ENCODE measurements at places on chromosomes 6 and 20. TPM values are rescaled to one million over a fixed set of nuclear protein-coding genes. Genes with fewer than 3 reads are reported as not detected.

GRCh38 chr20:48607544-48607865 lies 220.3 kb downstream of the PREX1 start:
- DNase-seq: no peak

- DNase-seq: no peak
Measured at GRCh38 chr6:117464700-117465099, 17.8 kb upstream of the DCBLD1 start.

DNA sequence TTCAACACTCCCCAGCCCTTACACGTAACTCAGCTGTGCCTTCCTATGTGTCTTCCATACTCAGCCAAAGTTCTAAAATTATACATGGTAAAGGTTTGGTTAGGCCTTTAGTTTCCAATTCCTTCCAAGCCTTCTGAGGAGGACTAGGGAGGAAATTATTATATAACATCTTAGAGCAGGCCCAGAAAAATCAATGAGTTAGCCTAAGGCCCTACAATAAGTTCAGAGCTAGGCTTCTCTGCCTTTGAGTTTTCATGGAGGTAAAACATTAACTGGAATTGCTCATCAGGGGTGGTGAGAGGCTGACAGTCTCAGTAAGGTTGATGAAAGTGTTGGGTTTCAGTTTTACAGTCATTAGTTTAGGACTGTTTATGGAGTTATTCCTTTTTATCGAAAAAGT lies 286.0 kb downstream of the ADGB start:
- no peak for DNase-seq

DNA sequence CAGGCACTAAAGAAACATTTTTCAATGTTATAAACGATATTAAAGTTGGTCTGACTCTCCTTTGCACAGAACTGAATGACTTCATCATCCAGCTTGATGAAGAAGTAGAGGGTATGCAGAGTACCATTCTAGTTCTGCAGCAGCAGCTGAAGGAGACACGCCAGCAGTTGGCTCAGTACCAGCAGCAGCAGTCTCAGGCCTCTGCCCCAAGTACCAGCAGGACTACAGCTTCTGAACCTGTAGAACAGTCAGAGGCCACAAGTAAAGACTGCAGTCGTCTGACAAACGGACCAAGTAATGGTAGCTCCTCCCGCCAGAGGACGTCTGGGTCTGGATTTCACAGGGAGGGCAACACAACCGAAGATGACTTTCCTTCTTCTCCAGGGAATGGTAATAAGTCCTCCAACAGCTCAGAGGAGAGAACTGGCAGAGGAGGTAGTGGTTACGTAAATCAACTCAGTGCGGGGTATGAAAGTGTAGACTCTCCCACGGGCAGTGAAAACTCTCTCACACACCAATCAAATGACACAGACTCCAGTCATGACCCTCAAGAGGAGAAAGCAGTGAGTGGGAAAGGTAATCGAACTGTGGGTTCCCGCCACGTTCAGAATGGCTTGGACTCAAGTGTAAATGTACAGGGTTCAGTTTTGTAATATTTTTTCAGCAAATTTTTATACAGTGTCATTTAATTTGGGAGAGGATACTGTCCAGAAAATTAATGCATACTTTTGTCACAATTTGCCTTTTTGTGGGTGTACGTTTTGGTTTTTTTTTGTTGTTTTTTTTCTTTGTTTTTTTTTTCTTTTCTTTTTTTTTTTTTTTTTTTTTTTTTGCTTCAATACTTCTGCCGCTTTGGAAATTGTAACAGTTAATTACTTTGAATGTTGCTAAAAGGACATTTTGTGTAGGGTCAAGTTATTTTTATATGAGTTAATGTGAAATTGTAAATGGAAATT lies 6.6 kb upstream of the ACAT2 start:
- DNase-seq: peak; percentile 50

GRCh38 chr6:104995989-104996617 lies 39.2 kb downstream of the LIN28B start:
- DNase-seq: peak; percentile 54

GRCh38 chr6:109961611-109962041 lies 16.5 kb upstream of the GPR6 start:
- no peak for DNase-seq

DNA sequence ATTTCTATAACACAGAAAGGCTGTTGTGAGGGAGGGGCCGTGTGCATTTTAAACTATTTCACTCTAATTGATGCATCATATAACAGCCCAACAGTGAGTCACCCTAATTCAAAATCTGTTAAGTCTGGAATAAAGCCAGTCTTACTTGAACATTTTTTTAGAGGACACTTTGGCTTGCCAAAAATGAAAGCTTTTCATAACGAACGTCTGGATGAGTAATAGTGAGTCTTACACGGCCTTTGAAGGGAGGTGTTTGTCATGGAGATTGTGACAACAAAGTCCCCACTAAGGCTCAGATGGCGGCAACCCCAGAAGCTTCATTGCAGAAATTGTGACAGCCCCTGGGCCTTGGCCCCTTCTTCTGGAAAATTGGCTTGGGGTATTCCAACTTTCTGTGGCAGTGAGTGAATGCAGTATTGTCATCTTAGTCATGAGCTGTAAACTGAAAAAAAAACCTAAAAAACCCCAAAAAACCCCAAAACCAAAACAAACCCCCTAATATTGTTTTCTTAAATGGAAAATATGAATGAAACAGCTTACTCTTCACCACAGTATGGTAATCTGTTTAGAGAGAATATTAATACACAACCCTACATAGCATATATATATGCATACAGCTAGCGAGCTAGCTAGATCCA lies 92.6 kb upstream of the CLDN20 start:
- peak; percentile 72 for DNase-seq

- DNase-seq: no peak
Measured at GRCh38 chr6:146946559-146946958, 257.7 kb upstream of the STXBP5 start.

- DNase-seq: no peak
Measured at GRCh38 chr6:142881761-142882160, 63.2 kb downstream of the HIVEP2 start.

DNA sequence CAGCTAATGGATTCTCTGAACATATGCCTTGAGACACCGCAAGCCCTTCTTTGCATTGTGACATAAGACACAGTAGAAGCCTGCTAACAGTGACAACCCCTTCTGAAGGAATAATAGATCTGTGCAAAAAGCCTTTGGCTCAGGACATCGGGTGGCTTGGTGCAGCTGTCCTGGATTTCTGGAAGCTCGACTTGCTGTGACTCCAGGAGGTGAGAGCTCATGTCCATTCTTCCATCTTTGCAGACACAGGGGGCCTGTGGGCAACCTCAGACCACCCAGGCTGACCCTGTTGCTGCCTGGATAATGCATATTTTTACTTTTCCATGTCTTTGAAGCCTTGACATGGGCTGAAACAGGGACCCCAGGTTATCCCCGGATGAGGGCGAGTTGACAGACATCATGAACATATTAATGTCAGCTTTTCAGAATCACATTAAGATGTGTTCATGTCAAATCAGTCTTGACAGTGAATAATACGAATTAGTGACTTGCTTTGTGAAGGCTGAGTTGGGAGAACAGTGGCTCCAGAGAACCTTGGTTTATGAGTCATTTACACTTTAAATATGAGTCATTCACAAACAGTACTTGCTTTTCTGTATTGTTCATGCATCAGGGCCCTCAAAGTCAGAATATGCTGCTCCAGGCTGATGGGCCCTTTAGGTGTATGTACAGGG lies 66.8 kb upstream of the IYD start:
- DNase-seq: no peak

DNA sequence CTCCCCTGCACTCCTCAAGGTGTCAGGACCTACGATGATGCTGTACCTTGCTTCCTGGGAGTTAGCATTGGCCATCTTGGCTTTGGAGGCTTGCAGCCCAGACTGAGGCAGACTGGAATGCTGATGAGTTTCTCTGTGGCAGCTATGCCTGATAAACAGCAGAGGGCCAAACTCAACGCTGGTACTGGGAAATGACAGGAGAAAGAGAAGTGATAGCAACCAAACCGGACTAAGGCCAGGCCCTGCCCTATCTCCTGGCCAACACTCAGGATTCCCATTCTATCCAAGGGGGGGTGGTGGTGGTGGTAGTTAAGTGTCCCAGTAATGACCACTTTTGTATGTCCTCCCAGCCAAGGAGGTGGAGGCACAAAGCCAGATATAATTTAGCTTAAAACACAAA lies 90.0 kb upstream of the DTNBP1 start:
- DNase-seq: peak; percentile 39

GRCh38 chr6:40894962-40895799 lies 143.8 kb downstream of the UNC5CL start:
- peak; percentile 85 for DNase-seq

DNA sequence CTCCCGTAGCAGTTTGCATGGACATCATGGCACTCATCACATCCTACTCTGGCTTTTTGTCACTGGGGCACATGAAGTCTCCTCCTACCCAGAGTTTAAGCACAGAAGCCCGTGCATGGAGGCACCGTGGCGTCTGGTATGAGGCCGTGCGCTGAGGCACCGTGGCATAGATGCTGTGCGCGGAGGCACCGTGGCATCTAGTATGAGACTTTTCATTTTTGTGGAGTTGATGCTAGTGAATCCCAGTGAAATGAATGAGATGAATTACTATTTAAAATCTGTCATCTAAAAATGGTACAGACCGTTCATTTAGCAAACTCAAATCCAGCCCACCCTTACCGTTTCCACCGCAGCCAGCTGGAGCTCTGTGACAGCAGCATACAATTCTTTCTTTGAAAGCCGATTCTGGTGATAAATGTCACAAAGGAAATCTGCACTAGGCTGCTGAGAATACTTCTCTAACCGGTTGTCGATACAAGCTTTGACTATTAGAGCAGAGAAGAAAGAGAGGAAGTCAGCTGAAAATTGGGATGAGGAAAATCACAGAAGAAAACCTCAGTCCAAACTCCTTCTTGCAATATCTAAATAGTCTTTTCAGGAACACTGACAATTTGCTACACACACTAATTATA lies 11.3 kb downstream of the CYP24A1 start:
- DNase-seq: no peak

GRCh38 chr6:110395221-110395620 lies 20.2 kb downstream of the DDO start:
- no peak for DNase-seq

DNA sequence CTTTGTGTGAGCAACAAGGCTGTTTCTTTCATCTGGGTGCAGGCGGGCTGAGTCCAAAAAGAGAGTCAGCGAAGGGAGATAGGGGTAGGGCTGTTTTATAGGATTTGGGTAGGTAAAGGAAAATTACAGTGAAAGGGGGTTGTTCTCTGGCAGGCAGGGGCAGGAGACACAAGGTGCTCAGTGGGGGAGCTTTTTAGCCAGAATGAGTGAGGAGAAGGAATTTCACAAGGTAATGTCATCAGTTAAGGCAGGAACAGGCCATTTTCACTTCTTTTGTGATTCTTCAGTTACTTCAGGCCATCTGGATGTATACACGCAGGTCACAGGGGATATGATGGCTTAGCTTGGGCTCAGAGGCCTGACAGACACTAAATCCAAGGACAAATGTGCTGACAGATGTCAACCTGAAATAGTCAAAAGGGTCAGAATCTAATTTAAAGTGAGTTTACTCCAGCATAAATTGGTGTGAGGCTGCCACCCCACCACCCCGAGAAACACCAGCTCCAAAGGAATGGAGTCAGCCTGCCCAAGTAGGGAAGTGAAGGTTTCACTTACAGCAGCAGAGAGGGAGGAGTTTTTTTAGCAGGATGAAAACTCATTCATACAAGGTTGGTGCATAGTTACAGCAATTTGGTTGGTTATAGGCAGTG lies 560.0 kb upstream of the CDH4 start:
- no peak for DNase-seq

GRCh38 chr20:6421321-6422248 lies 298.8 kb upstream of the FERMT1 start:
- no peak for DNase-seq

- DNase-seq: no peak
Measured at GRCh38 chr20:5608442-5609161, 141.6 kb upstream of the SHLD1 start.

- peak; percentile 77 for DNase-seq
Measured at GRCh38 chr20:37538003-37538402, 10.3 kb upstream of the BLCAP start.

DNA sequence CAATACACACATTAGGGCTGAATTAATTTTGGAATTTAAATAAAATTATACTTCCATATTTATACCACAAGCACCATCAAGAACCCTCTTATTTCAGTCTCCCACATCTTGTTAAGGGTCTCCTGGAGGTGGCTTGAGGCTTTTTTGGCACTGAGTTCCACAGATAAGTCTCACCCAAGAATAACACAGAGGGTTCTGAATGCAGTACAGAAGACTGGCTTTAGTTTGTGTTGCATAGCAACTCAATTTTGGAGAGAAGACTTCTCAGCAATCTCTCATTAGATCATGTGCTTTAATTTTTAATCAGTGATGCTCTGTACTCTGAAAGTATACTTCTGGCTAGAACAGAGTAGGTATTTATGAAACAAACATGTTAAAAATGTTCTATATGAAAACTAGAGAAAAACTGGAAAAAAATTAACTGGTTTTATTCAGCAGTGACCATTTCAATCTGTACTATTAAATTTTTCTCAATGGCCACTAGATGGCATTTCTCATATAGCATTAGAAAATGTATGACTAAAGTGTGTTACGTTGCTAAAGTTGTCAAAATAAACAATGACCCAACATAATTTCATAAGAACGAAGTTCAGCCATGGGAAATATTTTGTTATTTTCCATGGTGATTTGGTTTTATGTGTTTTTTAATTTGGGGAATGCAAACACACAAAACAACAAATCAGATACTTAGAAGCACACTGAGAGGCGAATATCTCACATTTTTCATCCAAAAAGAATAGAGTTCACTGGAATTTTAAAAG lies 32.7 kb upstream of the MAP7 start:
- peak; percentile 61 for DNase-seq

DNA sequence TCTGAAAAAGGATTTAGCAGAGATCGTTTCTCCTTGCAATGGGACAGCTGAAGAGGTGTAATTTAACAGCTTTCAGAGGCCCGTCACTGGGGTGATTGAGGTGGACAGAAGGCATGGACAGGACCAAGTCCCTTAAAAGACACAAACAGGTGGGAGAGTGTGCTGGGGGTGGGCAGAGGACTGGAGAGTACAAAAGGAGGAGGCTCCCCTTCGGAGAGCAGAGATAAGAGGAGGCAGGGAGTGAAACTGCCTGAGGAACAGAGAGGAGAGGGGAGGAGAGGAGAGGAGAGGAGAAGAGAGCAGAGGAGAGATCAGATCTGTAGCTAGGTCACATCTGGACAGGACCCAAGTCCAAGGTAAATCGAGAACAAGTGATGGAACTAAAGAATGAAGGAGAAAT lies 48.6 kb upstream of the PKHD1 start:
- DNase-seq: peak; percentile 97

The WASF1 gene
- 8.1 TPM for total RNA-seq

The PGC gene
- total RNA-seq: not detected

The NMBR gene
- total RNA-seq: not detected

The TP53TG5 gene
- not detected for total RNA-seq

The CST2 gene
- not detected for total RNA-seq

The HSPA12B gene
- not detected for total RNA-seq

The KIF3B gene
- 16.0 TPM for total RNA-seq

The FAM217A gene
- total RNA-seq: not detected

The CALHM6 gene
- not detected for total RNA-seq

The GLP1R gene
- total RNA-seq: not detected

The DZANK1 gene
- total RNA-seq: 0.32 TPM

The SEMG1 gene
- not detected for total RNA-seq

Measured in myocyte (in vitro differentiated cells).